ENCODE measurements at places on chromosomes 6 and 20.

- no peak for DNase-seq
These were observed 586 bp upstream of the ALDH5A1 start for GRCh38 chr6:24493945-24494820.

DNA sequence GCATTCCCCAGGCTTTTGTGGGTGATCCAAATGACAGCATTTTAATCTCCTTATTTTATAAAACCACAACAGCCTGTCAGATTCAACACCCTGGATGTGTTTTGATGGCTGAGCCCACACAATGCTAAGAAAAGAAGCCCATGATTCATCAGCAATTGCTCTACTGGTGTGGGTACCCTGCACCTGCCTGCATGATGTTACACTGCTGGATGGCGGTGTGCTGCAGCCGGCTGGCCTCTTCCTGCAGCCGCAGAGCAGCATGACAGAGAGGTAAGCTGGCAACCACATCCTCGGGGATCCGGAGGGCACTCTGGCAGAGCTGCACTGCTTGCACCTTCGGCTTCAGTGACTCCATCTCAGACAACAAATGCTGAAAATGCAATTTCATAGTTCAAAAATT is 327.5 kb downstream of the SYNE1 start:
- no peak for DNase-seq

DNA sequence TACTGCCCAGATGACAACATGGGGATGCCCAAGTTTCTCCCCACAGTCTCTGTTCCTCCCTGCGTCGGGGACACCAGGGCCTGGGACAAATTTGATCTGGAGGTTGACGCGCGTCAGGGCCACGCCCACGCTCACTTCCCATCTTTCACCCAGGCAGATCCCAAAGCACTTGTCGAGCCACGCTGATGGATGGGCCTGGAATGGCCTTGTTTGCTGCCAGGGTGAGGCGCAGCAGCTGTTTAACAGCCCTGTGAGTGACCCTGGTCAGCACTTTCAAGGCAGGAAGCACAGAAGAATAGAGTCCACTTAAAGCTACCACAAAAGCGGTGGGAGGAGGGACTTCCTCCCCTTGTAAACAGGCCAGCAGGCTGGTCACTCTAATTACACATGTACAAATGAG is 324.7 kb upstream of the JARID2 start:
- DNase-seq: no peak

DNA sequence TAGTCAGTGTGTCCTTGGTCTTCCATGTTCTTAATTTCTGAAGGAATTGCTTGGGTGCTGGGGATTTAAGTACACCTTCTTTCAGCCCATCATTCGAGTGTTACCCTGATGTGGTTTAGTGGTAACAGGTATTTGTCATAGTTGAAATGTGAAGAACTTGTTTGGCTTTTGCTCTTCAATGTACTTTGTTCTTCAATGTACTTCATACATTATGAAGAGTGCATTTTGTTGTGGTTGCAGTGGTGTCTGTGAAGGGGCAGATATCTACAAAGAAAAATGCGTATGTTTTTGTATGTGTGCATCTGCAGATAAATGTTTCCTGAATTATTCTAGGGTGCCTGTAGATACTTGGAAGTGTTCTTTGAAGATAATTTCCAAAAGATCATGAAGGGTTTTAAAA is 111.2 kb upstream of the SUPT3H start:
- DNase-seq: no peak

DNA sequence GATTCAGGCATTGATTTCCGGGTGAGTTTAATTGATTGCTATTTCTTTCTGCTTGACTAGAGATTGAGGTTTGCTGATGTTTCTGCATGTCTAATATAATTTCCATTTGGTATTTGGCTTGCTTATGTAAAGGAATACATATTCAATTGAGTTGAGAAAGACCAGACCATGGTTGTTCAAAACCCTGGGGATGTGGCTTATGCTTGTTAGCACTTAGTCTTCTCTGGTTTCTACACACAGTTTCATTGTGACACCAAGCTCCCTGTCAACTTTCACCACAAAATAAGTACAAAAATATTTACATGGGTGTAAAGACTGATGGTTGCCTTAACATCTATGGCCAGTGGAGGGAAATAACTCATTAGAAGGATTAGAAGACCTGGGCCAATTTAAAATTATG is 209.6 kb downstream of the CDH26 start:
- no peak for DNase-seq

DNA sequence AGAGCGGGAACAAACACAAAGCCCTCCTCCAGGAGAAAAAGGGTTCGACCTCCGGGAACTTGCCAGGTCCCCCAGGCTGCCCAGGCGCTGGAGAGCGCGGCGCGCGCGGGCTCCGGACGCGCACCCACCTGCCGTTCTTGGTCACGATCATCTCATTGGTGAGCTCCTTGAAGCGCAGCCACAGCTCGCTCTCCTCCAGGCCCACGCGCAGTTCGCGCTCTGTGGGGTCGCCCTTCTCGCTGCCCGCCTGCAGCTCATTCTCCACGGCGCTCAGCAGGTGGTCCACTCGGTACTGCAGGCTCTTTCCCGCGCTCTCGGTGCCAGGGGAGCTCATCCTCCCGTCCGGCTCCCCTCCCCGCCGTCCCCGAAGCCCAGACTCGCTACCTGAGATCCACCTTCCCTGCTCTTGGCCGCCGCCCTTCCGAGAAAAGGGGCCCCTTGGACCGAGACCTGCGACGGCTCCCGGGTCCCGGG is 356 bp downstream of the TBXT start:
- no peak for DNase-seq

DNA sequence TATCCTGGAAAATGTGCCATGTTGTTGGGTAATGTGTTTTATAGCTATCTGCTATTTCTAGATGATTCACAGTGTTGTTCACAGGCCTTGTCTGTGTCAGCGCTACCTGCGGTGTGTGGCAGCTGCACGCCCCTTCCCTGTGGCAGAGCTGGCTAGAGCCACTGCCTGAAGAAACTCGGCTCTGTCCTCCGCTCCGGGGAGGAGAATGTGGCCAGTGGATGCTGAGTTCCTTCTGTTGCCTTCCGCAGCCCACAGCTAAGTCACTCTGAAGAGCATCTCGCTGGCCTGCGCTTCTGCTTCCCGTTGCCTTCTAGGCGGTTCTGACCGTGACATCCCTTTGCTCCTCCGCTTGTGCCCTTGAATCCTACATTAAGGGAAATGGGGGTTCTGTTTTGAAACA is 135.1 kb downstream of the PLG start:
- peak; percentile 18 for DNase-seq

DNA sequence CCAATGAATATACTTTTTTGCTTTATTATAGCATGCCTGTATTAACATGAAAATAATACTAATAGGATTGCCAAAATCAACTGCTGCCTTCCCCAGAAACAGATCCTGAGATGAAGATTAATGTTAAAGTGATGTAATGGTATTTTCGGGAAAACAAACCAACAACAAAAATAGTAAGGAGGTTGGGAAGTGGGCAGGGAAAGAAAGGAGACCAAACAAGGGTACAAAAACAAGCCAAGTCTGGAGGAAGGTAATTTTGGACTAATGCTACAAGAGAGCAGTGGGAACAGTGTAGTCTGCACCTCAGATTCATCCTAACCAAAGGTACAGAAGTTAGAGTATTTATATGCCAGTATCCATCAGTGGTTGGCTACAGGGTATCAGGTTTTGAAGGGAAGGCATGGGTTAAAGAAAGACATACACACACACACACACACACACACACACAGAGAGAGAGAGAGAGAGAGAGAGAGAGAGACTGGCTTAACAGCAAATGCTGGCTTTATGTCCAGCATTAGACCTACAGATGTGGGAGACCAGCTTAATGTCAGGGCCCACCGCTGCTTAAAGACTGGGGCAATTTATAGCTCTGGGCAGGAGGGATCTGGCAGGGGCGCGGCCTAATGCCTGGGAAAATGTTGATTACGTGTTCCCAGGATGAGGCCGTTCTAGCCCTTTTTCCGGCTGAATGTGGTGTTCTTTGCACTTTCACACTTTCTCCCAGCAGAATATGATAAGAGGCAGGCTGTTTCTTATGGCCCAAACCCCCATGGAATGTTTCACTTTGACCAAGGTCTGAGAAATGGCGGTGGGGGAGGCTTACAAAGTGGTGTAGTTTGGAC is 3.8 kb upstream of the SLC17A1 start:
- no peak for DNase-seq

DNA sequence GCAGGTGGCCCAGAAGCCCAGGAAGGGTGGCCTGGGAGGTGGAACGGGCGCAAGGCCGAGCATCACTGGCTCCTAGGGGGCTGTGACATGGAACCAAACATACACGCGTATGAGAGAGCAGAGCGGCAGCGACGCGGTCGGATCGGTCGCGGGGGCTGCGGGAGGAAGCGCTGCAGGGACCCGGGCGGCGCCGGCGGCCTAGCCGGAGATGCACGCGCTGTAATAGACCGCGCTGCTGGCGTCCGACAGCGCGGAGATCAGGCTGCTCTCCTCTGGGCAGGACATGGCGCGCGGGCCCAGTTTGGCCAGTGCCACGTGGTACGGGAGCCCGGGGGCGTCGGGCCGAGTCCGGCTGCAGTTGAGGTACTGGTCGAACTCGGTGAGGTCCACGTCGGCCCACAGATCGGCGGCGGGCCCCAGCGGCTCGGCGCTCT is 1.5 kb downstream of the SOX18 start:
- no peak for DNase-seq

DNA sequence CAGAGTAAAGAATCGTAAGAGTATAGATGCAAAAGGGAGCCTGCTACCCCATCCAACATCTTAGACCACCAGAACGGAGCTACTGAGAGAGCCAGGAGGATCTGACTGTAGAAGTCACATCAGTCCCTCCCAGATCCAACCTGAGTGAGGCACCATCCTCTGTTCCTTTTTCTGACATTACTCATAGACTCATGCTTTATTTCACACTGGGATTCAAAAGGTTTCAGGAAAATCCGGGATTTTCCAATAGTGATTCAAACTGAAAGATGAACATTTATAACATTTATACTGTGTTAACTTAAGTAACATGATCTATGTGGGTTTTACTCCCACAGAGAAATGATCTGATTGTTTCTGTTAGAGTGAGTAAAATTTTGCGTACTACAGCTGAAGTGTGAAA is 868.6 kb upstream of the GJE1 start:
- DNase-seq: no peak

- no peak for DNase-seq
These were observed 315.9 kb downstream of the TFAP2A start for GRCh38 chr6:10098756-10099528.
